Activated gamma-delta T cell treated with Interleukin-2 at 50 U/mL for 16 hours (primary cell): ENCODE measurements at places on chromosomes 16 and 17.
A peak's percentile ranks its signal among the peaks of the same experiment; 100 is the strongest.

DNA sequence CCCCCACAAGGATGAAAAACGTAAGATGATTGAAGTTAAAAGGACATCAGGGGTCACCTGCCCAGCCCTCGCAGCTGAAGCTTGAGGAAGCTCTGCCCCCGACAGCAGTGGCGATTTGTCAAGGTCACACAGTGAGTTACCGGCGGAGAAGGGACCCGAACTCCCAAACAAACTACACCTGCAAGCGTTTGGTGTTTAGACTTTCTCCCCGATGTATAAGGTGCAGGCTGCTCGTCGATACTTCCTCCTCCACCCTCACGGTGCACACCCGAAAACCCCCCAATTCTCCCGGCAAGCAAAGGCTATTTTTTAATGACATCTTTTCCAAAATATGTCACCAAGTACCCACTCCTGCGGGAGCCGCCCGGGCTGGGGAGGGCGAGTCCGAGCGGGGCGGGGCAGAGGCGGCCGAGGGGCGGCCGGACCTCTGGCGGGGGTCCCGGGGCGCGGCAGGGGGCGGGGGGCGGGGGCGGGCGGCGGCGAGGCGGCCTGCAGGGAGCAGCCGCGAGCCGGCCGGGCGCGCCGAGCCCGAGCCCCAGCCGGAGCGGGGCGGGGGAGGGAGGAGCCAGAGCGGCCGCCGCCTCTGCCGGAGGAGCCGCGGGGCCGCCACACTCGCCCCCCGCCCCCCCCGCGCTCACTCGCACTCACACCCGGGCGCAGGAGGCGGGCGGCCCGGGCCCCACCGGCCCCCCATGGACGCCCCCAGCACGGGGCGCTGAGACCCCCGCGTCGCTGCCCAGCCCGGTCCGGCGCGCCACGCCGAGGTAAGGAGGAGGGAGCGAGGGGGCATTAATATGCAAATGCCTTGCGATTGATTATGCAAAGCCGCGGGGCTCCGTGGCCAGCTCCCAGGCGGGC is at the start of gene THRA:
Gene THRA, plus strand, starts transcription at position 637 of the 858 bp plus-strand sequence. CDS start 11,524 bp downstream, outside the sequence.
- peak; percentile 69 for DNase-seq

GRCh38 chr17:27430882-27431491 is 25.3 kb upstream of the KSR1 start:
- DNase-seq = no peak

DNA sequence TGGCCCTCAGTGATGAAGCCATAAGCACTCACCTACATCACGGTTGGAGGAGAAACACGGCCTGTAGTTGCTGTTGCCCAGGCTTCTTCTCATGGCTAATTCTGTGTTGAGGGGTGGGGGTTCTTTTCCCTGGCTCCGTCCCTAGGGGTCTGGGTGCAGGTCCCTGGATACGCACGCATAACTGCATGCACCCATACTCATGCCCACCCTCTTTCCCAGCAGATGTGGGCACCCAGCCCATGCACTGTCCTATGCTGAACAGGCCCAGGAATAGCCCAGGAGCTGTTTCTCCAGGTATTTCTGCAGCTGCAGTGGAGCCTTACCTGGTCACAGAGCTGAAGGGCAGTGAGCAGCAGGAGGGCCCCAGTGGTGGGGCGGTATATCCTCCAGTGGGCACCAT is 18.1 kb downstream of the ST6GALNAC1 start:
- no peak for DNase-seq

DNA sequence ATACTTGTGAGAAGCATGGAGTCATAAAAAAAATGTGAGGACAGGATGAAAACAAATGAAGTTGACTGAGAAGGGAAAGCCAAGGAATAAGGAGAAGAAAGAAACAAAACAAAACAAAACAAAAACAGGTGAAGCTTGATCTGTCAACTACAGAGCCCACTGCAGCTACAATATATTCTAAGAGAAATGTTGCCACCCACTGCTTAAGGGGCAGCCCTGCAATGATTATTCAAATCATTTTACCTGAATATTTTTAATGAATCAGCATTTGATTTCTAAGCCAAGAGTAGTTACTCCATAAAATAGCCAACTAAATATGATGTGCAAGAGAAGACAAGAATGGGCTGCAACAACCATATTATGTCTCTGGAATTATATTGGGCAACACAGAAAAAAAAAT is 252.0 kb upstream of the KIF2B start:
- no peak for DNase-seq

DNA sequence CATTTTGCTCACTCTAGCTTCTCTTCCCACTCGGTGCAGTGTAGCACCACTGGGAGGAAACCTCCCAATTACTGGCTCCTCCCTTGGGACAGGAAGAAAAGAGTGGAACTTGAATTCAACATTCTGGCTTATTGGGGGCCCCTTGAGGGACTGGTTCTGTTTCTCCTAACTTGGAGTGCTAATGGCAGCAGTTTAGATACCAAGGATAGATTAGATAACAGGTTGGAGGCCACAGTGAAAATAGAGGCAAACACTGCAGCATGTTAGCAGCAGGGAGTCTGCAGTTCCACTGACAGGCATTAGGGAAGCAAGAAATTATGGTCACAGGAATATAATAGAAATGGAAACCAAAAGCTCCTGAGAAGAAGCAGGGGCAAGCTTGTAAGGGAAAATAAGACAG is 322.0 kb downstream of the ABCC12 start:
- DNase-seq = no peak

GRCh38 chr16:12942861-12943260 is 41.5 kb downstream of the SHISA9 start:
- no peak for DNase-seq

DNA sequence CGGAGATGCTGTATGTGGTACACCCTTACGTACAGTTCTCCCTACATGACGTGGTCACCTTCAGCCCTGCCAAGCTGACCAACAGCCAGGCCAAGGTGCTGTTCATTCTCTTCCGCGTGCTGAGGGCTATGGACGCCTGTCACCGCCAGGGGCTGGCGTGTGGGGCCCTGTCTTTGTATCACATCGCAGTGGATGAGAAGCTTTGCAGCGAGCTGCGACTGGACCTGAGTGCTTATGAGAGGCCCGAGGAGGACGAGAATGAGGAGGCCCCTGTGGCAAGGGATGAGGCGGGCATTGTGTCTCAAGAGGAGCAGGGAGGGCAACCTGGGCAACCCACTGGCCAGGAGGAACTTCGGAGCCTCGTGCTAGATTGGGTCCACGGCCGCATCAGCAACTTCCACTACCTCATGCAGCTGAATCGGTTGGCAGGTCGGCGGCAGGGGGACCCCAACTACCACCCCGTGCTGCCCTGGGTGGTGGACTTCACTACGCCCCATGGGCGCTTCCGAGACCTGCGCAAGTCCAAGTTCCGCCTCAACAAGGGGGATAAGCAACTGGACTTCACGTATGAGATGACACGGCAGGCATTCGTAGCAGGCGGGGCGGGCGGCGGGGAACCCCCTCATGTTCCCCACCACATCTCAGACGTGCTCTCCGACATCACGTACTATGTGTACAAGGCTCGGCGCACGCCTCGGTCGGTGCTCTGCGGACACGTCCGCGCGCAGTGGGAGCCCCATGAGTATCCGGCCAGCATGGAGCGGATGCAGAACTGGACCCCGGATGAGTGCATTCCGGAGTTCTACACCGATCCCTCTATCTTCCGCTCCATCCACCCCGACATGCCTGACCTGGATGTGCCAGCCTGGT is 1.4 kb downstream of the WDR81 start:
- no peak for DNase-seq

DNA sequence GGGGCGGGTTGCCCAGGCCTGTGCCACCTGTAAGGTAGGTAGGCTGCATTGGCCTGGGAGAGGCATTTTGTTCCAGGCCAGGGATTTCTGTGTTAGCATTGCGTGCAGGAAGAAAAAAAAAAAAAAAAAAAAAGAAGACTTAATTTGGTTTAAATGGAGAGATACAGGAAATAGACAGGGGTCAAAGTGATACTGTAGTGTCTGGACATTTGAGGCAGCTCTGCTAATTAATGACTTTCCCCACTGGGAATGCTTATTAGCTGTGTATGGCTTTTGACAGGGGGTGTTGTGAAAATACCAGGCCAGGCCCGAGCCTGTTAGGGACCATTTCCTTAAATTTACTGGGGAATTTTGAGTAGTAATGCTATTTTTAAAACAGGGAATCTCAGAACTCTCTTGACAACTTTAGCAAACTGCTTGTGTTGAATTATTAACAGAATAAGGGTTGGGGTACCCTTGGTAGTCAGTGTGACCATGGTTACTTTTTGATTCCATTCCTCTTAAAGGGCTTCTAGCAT is 1.0 kb downstream of the MAP2K4 start:
- no peak for DNase-seq

DNA sequence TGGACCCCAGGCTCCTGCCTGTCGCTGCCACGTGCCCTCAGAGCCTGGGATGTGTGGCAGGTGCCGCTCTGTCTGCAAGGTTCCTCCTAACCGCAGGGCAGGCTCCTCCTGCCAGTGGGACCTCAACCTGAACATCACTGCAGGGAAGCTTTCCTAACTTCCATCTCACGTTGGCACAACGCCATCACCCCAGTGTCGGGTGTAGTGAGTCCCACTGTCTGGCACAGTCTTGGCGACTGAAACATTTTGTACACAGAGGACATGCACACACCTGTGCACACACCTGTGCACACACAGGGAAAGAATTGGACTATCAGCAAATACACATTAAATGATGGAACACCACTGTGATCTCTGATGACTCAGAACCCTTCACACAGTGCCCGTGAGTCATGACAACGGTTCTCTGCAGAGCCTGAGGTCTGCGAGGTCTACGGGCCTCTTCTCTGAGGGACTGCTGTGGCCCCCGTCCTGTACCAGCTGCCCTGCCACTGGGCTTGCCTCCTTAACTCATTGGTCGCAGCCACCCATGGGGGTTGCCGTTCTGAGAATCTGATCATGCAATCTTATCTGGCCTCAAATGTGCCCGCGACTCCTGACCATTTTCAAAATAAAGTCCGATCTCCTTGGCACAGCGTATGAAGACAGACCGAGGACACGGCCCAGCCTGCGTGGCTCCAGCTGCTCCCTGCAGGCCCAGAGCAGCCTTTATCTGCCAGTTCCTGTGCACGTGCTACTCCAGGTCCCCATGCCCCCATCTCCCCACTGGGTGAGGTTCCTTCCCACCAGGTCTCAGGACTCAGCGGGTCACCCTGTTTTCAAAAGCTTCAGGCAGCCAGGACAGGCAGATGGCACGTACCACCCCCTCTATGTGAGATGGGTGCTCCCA is 7.6 kb downstream of the CCDC57 start:
- DNase-seq = peak; percentile 31

- DNase-seq = no peak
Observed at GRCh38 chr17:333626-334396, 18.8 kb downstream of the RPH3AL start.

DNA sequence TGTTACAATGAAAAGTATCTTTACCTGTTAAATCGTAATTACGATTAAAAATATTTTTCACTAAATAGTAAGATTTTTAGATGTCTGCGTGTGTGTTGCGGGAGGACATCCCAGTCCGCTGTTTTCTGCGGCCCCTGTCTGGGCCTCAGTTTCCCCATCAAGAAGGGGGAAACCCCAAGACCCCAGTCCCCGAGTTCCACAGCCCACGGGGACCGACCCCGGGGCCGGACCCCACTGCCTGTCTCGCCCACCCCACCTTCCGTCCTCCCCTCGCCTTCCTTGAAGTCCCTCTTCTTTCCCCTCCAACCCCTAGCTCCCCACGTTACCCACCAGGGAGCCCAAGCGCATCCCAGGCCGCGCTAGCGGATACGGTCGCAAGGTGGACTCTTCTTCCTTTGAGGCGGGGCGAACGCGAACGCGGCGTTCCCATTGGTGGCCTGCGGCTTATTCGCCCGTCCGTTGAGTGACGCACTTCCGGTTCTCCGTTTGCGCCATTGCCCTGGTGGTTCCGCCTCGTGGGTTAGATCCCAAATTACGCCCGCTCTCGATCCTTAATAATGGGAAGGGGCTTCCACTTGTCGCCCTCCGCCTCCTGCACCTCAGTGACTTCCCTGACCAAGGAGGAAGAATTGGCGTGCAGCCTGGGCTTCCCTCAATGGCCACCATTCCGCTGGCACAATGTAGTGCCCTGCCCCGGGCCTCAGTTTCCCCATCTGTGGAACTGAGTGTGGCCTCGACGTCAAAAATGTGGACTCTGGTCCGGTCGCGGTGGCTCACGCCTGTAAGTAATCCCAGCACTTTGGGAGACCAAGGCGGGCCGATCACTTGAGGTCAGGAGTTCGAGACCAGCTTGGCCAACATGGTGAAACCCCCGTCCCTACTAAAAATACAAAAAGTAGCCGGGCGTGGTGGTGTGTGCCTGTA is at the start of gene NSMCE1:
Gene NSMCE1, minus strand, starts transcription at position 397 of the 924 bp plus-strand sequence. CDS start 11,202 bp downstream, outside the sequence.
- peak; percentile 97 for DNase-seq

- no peak for DNase-seq
Observed at GRCh38 chr17:31488264-31488981, 96.9 kb downstream of the RAB11FIP4 start.

GRCh38 chr17:64063088-64063487 is 42.7 kb upstream of the ICAM2 start:
- DNase-seq = no peak

- no peak for DNase-seq
Observed at GRCh38 chr17:46875849-46876352, 24.5 kb downstream of the WNT9B start.

- no peak for DNase-seq
Observed at GRCh38 chr17:69500911-69501429, 86.5 kb downstream of the MAP2K6 start.

DNA sequence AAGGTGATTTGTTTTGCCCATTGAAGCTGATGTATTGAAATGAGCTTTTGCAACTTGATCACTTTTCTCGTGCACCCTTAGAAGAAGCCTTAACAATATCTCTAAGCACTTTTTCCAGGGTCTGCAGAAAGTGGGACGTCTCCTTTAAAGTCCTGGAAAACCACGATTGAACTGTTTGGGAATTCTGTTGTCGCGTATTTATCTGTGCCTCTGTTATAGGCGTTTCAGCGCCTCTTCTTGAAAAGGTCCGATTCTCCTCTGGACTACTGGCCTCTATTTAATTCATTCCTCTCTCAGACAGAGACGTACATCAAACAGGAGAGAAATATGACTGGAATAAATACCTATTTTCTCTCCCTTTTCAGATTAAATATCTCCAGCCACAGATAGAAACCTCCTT is 262.4 kb upstream of the PSMD7 start:
- no peak for DNase-seq

GRCh38 chr17:4941319-4941610 is 1.2 kb downstream of the RNF167 start:
- DNase-seq = no peak

GRCh38 chr17:65599650-65600049 is 38.2 kb upstream of the AXIN2 start:
- DNase-seq = no peak
